ENCODE measurements at places on chromosomes 13 and 19.

- no peak for DNase-seq
These were observed at the start of gene LRRC8E for GRCh38 chr19:7888145-7888825. TSS of gene LRRC8E (plus strand) at chr19:7888510. CDS start at chr19:7895604, 7,094 bp downstream.

DNA sequence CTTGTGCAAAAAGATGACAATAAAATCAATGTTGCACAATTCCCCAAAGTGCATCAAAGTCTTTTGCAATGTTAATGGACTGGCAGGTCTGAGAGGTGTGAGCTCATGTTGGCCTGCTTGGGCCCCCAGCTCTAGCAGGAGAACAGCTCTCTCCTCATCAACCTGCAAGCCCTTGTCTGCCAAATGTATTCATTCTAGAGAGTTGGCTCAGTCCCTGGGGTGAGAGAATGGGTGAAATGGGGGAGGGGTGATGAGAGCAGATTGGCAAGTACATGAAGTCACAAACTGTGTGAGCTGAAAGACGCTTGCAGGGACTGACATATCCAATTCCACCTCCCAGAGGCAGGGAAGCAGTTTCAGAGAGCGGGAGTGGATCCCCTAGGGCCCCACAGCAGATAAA lies 465.1 kb upstream of the ZNF507 start:
- DNase-seq: no peak

DNA sequence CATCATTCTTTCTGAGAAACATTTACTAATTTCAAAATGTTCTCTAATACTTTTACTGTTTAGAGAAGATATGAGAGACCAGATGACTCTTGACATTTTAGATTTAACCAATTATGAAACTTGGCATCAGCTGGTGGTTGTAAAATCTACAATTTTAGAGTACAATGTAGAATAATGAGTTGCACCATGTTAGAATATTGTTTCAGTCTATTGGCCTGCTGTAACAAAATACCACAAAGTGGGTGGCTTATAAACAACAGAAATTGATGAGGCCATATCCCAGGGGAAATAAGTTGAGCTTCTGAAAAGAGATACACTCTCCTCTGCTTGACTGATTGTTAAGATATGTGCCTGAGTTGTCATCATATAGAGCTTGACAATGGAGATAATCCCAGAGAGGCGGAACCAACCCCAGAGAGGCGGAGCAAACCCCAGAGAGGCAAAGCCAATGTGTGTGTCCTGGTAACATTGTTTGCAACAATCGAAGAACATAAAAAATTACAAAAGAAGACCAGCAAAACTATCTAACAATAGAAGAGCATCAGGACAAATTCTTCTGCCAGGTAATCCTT lies 373.0 kb upstream of the SLITRK1 start:
- no peak for DNase-seq

DNA sequence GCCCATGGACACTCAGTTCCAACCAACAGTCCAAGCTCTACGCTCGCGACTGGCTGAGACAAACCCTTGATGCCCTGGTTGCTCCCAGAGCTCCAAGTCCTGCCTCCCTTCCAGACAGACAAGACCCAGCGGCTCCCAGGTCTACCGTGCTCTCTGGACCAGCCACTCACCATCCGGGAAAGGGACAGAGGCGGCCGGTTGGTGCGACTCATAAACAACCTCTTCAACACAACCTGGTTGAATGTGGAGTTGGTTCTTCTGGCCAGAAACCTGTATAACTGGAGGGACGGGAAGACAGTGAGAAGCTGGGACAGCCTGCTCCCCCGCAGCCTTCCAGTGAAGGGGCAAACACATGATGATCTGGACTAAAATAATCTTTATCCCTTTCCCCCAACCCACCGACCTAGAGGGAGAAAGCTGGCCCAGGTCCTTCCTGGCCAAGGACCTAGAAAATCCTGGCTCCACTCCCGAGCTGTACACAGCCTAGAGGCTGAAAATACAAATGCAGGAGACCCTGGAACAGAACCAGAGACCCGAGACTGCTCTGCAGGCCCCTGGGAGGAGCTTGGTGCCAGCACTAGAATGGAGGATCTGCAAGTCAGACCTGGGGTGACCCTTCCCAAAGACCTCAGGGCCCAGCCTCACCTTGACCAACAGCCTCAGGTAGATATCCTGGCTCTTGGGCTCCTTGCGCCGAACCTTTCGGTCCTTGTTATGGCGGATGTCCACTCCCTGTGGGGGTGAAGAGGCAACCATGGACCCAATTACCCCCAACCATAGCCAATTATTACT lies 1.6 kb downstream of the RPL18 start:
- DNase-seq: no peak

DNA sequence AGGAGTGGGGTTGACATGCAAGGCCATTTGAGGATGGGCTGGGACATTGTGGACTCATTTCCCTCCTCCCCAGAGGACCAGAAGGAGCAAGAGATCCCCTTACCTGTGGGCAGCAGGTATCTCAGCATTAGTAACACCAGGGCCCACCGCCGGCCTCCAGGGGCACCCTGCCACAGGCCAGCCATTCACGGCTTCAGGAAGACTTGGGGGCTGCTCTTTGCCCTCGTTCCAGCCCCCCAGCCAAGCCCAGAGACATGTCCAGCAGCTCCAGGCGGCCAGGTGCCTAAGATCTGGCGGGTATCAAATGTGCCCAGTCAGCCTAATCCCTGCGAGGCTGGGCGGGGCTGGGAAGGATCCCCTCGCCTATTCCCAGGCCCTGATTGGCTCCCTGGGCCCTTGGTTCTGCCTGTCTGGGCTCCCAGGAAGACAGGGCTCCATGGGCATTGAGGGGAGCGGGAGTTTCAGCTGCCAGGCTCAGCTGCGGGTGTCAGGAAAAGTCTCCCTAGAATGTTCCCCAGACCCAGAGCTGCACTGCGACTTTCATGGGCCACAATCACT lies 21.3 kb upstream of the OR1M1 start:
- no peak for DNase-seq

GRCh38 chr19:47740866-47741519 lies 4.4 kb upstream of the NOP53 start:
- no peak for DNase-seq

GRCh38 chr13:101576455-101576854 lies 124.0 kb downstream of the ITGBL1 start:
- no peak for DNase-seq

DNA sequence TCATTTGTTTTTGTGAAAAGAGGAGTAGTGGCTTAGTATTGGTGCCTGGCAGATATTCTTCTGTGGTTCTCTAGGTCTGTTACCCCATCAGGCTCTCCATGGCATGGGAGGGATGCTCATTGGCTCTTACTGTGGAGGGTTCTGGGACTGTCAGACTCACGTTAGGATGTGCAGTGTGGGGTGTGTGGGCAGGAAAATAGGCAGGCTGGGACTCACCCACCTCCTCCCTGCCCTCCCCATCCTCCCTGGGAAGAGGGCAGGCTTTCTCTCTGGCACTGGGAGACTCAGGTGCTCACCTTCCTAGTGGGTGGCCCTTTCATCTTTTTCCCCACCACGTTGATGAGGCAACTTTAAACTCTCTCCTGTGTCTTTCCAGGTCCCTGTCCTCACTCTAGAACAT lies 44.2 kb downstream of the ZNF536 start:
- no peak for DNase-seq

GRCh38 chr13:38897521-38897920 lies 93.1 kb downstream of the STOML3 start:
- DNase-seq: no peak

- peak; percentile 54 for DNase-seq
These were observed 7.1 kb downstream of the ARID3A start for GRCh38 chr19:932648-933552.

DNA sequence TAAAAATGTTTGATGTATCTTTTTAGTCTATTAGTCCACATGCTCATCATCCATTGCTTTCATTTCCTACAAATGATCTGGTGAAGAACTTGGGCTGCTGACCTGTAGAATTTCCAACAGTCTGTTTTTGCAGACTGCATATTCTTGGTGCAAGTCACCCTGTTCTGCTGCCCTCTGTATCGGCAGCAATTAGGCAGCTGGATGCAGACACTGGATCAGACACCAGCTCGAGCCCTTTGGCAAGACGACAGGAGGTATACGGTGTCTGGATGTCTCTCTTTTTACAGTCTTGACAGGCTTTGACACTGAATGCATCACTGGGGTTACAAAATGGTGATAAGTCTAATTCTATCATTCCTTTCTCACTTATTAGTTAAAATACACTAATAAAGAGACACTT lies 21.8 kb downstream of the MTRF1 start:
- DNase-seq: no peak

- DNase-seq: peak; percentile 64
These were observed 1.4 kb downstream of the PARP4 start for GRCh38 chr13:24511019-24511815.

DNA sequence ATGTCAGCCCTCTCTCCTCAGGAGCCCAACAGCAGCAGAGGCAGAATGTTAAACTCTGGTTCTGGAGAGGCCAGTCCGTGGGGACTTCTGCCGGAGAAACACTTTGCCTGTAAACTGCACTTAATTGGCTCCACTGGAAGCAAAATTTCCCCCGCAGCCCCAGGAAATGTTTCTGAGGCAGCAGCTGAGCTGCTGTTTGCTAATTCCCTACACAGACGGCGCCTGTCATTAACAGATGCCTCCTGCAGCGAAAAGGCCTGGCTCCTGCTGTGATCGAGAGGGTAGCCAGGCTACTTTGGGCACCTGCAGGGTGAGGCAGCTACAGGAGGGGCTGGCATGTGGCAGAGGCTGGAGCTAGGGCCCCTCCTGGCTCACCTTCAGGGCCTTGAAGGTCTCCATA lies 5.2 kb upstream of the TM6SF2 start:
- no peak for DNase-seq

- no peak for DNase-seq
These were observed 9.6 kb downstream of the CAPN12 start for GRCh38 chr19:38734426-38735256.

- DNase-seq: no peak
These were observed 168.4 kb upstream of the CSNK1A1L start for GRCh38 chr13:37273836-37274235.

DNA sequence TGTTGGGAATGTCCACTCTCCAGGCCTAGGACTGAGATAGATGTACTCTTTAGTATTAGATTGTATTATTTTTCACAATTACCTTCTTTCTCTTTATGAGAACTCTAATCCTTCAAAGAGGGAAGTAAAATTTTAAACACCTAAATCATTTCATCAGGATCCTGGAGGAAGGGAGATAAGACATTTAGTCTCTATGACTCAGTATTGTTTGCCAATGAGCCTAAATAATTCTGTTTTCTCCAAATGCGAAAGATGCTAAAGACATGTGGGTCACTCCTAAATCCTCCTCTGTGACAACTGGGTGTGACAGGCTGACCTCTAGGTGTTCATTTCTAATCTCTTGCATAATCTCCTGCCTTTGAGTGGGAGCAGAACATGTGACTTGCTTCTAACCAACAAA lies 1736.6 kb upstream of the MIR17HG start:
- DNase-seq: no peak

GRCh38 chr19:45234089-45234869 lies 10.9 kb downstream of the EXOC3L2 start:
- DNase-seq: no peak

DNA sequence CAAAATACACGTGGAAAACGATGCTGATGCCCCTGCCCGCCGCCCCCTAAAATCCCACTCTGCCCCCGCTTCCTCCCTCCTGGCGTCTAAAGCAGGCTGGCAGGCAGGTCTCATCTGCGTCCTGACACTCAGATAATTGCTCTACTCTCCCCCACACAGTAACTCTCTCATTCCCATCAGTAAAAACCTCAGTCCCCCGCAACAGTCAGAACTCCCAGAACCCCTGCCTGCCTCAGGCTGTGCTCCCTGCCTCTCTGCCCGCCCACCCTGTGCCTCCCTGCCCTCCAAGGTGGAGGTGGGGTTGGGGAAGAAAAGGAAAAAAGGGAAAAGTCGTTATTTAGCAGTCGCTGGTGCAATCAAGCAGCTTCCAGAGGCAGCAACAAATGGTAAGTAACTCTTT lies 473.7 kb downstream of the EFNB2 start:
- no peak for DNase-seq

GRCh38 chr19:6394831-6395230 lies 1.9 kb upstream of the GTF2F1 start:
- no peak for DNase-seq

- no peak for DNase-seq
These were observed 6.4 kb upstream of the LGALS13 start for GRCh38 chr19:39595950-39596349.

DNA sequence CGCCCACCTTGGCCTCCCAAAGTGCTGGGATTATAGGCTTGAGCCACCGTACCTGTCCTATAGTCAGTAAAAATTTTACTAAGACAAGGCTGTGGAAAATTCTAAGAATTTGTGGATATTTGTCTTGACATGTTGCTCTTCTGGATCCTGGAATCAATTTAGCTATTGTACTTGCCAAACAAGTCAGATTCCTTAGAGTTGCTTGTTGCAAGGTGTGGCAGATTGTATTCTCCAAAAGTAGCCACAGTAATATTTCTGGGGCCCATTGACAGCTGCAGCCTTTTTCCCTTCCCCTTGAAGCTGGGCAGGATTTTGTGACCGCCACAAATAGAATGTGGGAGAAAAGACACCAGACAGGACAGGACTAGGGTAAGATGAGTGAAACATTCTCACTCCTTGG lies 98.8 kb upstream of the TMTC4 start:
- no peak for DNase-seq

DNA sequence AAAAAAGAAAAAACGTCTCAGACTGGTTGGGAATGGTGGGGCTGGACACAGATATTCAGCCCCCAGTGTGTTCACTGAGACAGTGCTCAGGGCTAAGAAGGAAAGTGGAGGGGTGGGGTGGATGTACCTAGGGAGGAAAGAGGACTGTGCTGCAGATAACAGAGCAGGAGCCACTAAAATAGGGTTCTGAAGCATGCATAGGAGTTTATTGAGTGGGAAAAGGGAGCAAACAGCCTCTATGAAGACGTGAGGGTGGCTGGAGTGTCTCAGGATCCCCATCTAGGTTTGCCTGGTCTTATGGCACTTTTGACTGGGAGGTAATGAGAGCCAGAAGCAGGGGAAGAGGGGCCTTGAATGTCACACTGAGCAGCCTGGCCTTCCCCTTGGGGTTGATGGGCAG lies 3.4 kb downstream of the MEGF8 start:
- no peak for DNase-seq

DNA sequence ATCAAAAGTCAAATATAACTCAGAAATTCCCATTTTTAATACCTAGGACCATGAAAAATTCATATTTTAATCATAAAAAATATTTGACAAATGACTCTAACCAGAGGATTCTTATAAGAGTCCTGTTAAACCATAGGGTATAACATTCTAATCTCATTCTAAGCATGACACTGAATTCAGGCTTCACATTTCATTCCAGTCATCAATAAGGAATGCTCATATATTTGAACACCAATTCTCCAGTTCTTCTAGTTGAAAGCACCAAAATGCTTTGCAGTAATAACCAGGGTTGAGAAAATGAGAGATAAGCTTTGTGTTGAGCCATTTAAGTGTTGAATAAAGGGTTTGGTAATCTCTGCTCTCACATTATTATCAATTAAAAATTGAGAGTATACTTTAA lies 147.5 kb downstream of the VWA8 start:
- DNase-seq: no peak

DNA sequence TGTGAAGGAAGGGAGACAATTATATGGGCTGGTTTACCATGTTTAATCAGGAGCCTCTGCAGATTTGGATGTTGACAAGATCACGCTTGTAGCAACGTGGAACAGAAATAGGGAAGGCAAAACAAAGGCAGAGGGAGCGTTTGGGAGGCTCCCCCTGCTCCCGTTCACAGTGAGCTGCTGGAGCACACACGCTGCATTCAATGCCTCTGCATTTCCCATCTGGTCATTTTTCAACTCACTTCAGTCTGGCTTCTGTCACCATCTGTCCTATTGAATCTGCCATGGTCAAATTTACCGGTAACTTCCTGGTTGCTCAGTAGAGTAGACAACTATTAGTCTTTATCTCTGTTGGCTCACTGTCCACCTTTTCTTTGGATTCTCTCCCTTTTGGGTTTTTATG lies 91.0 kb downstream of the NHLRC3 start:
- no peak for DNase-seq

- no peak for DNase-seq
These were observed 23.1 kb upstream of the TNFRSF19 start for GRCh38 chr13:23547000-23547590.

All from skeletal muscle cell (primary cell).